Stimulated activated CD8-positive, alpha-beta memory T cell treated with anti-CD3 and anti-CD28 coated beads, Interleukin-4, amount 100 ng/mL, for 48 hours (primary cell): ENCODE measurements at places on chromosomes 3 and 15.

- no peak for DNase-seq
Measured at GRCh38 chr3:74844428-74844827, 230.0 kb upstream of the CNTN3 start.

GRCh38 chr3:107452436-107452835 lies 70.3 kb upstream of the BBX start:
- no peak for DNase-seq

DNA sequence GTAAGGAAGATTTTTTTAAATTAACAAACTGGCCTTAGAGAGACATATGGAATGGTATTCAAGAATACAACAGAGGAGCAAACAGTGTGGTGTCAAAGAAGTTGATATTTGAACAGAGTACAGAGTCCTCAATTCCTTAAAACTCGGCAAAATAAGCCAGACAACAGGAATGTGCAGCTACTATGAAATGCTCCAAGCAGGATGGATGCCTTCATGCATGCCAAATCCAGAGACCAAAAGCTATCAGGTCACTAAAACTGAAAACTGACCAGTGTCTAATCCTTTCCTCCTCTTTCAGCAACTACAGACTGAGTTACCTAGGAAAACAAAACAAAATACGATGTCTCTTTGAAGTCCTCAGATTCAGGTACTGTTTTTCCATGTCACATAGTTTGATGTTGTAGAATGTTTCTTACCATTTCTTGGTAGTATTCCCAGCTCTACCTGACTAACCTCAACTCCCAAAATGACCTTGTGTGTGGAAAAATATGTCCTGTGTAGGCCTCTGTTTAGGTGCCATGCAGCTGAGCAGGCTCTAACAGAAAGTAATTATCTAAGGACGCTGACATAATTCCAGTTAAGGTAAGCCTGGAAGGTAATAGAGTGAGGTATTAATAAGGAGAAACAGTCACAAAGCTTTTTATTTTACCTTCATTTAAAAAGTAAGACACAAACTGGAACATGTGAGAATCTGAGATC lies 46.9 kb downstream of the TBL1XR1 start:
- DNase-seq: no peak

DNA sequence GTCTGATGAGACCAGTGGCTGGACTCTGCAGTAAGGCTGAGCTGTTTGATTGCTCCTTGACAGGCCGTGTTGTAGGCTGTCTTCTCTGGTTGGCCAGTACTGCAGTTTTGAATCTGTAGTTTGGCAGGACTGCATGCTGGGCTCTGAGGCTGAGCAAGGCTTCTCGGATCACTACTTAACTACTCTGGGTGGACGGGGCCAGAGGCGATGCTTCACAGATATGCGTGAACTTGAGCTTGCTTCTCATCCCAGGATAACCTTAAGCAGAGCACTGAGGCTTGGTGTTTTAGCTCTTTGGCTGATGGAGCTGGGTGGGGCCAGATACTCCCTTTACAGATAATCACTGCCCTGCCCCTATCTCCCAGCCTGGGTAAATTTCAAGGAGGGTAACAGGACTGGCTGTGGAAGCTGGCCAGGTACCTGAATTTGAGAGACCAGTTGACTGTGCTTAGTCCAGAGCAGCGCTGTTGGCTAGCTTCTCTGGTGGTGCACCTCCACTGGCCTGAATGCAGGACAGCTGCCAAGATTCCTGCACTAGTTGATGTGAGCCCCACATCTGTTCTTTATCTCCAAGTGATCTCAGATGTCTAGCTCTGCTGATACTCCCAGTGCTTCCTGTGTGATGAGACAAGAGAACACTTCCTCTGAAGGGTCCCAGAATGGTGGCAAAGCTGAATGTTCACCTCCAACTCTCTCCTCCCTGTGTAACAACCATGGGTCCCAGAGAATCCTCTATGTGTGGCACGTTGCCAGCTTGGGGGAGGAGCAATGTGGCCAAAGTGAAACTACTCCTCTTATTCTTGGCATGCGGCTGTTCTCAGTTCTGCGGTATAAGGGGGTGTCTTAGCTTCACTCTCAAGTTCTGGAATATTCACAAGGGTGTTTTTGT lies 37.9 kb downstream of the RPL39L start:
- DNase-seq: peak; percentile 68

- no peak for DNase-seq
Measured at GRCh38 chr3:160583451-160583850, 18.1 kb upstream of the KPNA4 start.

GRCh38 chr15:75759416-75760130 lies 46.9 kb upstream of the CSPG4 start:
- no peak for DNase-seq

DNA sequence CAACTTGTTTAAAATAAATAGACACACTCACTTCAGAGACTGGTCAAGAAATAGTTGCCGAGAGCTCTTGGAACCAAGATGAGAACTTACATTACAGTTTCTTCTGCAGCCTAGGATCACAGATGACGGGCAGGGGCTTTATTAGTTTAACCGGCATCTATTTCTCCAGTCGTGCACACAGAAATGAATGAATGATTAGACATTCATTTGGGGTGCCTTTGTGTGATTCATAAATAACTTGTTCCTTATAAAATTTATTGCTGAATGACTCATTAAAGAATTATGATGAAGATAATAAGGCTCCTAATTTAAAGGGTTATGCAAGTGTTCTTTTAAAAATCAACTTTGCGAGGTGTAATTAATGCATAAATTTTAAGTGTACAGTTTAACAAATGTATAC lies 20.8 kb downstream of the NFKBIZ start:
- DNase-seq: no peak

GRCh38 chr3:197508461-197508860 lies 47.3 kb downstream of the BDH1 start:
- no peak for DNase-seq

DNA sequence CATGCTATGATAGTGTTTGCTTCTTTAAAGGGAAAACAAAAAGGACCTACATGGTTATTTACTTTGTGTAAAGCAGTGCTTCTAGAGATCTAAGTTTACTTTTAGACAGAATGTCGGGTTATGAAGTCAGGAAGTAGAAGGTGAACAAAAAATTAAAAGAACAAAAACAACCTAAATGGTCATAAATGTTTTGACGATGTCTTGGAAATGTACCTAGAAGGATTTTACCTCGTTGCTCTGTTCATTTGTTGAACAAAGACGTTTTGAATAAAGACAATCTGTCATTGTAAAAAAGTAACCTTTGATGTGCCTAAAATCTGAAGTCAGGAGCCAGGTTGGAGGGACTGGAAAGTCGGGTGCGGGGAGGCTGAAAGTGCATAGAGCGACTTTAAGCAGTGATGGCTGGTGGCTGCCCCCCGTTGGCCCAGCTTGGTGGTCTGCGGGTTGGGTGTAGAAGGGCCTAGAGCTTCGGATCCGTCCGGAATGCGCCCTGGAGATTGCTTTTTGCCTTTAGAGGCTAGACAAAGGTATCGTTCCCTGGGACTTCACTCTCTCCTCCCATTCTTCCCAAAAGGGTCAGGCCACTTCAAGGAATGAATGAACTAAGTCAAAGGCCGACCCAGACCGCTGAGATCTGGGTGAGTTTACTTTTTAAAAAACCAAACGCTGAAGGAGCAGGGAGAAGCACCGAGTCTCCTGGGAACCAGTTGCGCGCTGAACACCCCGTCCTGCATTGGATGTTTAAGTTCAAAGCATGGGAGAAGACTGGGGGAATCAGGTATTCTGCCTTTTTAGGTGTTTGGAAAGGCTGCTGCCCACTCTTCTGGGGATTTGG lies 2.1 kb downstream of the SOX14 start:
- DNase-seq: no peak

- DNase-seq: no peak
Measured at GRCh38 chr3:133468251-133468721, 68.4 kb downstream of the BFSP2 start.

DNA sequence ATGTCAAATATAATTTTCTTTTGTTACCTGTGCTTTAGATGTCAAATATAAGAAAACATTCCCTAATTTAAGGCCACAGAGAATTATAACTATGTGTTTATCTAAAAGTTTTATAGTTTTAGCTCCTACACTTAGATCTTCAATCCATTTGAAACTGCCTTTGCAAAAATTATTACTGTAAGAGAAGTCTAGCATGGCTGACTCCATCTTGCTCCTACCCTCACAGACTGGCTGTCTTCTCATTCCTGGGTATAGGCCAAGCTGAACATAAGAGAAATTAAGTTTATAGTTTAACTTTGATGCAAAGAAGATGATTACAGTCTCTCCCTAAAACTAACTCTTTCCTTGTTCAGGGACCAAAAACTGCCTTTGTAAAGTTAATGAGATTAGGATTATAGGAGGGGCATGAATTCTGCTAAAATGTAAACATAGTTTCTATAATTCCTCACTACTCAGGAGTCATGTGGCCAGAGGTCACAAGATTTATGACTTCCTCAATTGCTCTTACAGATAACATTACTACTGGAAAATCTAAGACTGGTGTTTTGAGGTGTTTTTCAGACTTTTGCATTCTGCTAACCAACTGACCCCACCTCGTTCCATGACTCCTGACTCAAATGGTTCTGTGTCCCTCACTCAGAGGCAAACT lies 184.0 kb downstream of the BCHE start:
- DNase-seq: no peak

GRCh38 chr15:70954171-70954570 lies 61.5 kb downstream of the LRRC49 start:
- no peak for DNase-seq

DNA sequence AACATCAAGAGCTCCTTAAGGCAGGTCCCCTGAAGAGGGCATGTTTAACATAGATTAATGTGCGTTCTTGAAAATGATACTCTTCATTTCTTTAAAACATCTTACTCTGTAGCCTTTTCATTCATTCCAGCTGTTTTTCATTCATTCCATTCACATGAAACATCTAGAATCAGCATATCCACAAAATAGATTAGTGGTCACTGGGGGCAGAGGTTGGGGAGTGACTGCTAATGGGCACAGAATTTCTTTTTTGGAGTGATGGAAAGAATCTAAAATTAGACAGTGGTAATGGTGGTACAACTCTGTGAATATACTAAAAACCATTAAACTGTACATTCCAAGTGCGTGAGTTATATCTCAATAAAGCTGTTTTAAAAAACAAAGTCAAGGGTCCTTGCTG lies 15.4 kb upstream of the CXCR6 start:
- DNase-seq: no peak

DNA sequence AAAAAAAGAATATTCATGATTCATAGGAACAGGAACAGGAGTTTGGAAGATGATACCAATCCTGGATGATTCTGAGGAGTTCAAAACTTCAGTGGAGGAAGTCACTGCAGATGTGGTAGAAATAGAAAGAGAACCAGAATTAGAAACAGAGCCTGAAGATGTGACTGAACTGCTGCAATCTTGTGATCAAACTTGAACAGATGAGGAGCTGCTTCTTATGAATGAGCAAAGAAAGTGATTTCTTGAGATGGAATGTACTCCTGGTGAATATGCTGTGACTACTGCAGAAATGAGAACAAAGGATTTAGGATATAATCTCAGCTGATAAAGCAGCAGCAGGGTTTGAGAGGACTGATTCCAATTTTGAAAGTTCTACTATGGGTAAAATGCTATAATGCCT lies 72.7 kb downstream of the GSK3B start:
- no peak for DNase-seq

GRCh38 chr3:90007778-90008499 lies 900.5 kb downstream of the EPHA3 start:
- DNase-seq: no peak

- no peak for DNase-seq
Measured at GRCh38 chr3:16609927-16610580, 4.8 kb upstream of the DAZL start.

- DNase-seq: no peak
Measured at GRCh38 chr3:13045904-13046568, 27.2 kb downstream of the IQSEC1 start.

- DNase-seq: no peak
Measured at GRCh38 chr3:33897306-33897705, 98.9 kb downstream of the PDCD6IP start.

- DNase-seq: no peak
Measured at GRCh38 chr3:136805795-136806194, 13.1 kb upstream of the SLC35G2 start.

DNA sequence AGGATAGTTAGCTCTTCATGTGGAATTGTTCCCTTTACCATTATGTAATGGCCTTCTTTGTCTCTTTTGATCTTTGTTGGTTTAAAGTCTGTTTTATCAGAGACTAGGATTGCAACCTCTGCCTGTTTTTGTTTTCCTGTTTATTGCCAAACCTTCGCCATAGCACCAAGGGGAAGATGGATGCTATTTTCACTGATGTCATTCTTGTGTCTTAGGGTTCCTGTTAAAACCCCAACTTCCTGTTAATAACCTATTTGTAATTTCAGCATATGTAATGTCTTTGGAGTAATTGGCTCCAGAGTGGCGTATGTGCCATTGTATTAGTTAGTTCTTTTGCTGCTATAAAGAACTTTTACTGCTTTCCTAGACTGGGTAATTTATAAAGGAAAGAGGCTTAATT lies 10.8 kb downstream of the SAMMSON start:
- no peak for DNase-seq

GRCh38 chr3:169147238-169148008 lies 516.1 kb downstream of the MECOM start:
- peak; percentile 27 for DNase-seq

DNA sequence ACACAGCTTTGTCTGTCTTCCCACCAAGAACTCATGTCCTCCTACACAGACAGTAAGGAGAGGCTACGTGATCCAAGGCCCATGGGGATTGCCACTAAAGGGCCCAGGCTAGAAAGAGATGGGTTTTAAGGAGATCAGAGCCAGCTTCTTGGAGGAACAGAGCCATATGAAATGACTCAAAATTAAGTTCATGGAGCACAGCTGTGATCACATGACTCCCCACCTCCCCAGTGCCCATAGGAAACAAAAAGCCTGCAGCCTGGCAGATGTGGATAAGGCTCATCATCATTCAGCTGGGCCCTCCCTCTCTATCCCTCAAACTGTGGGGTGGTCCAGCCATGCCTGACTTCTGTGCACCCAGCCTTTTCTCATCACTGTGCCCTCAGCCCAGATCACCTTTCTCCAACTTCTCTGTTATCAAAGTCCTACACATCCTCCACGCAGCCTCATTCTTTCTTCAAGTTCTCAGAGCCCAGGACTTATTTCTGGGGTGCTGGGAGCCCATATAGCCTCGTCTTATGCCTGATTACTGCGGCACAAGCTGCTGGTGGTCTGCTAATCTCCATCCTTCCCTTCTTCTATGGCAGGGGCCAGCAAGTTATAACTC lies 137.6 kb downstream of the SMAD6 start:
- DNase-seq: no peak

GRCh38 chr15:51155891-51156290 lies 61.2 kb upstream of the TNFAIP8L3 start:
- no peak for DNase-seq

- no peak for DNase-seq
Measured at GRCh38 chr15:31031471-31032067, 40.1 kb upstream of the MTMR10 start.

DNA sequence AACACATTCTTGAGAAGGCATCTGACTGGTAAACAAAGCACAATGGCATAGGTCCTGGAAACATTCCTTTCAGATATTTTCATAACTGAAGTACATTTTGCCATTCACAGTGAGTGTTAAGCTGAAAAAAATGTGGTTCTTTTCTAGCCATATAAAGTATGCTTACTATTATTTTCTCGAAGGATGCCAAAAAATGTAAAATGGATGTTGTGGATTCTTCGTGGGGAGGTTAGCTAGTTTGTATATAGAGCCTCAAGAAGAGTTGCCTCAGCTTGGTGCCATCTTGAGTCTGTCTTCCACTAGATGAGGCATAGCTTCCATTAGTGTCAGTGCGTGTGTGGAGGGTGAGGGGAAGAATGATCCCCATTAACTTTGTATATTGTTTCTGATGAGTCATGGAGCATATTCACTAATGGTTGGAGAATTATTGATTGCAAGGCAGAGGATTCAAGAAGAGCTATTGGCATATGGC lies 4.1 kb downstream of the MBNL1 start:
- DNase-seq: no peak

GRCh38 chr3:55091381-55092225 lies 163.7 kb upstream of the LRTM1 start:
- DNase-seq: no peak
